Activated T-helper 17 cell treated with anti-CD3 and anti-CD28 coated beads, Interleukin-2, amount 50 U/mL, for 72 hours (primary cell): ENCODE measurements at places on chromosomes 16 and 17. TPM values are rescaled to one million over a fixed set of nuclear protein-coding genes. Genes with fewer than 3 reads are reported as not detected.

SMCR8 gene
- 25.5 TPM for total RNA-seq

DNA sequence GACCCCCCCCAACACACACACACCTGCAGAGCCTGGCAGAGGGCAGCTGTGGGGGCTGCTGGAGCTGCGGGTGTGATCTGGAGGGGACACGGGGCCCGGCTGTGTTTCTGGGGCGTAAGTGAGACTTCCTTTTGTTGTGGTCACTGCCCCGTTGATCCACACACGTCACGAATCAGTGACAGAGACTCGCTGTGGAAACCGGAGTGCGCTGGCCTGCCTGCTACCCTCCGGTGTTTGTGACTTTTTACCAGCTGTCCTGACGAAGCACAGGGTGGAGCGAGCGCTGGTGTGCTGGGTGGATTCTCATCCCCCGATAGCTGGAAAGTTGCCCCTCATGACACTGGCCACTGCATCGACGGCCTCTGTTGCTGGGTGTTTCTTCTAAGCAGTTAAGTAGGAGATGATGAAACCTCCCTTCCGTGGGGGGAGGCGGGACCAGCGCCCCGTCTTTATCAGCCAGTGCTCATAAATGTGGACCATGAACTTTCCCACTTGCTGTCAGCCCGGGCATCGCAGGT lies 2.3 kb downstream of the METRNL start:
- no peak for ATAC-seq

DNA sequence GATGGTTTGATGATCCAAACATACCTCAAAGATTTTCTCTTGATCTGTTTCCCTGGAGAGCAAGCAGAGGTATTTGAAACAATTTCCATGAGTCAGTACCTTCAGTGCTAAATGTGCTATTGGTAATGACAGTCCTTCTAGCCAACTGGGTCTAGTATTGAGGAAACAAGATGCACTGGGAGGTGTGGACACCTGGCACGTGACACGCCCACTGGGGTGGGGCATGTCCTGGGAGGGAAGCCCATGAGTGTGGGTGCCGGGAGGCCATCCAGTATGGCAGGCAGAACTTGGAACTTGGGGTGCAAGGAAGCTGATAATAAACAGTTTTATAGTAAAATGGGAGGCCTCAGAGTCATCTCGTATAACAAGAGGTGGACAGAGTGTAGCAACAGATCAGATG lies 17.9 kb upstream of the AKAP1 start:
- no peak for ATAC-seq

- ATAC-seq: no peak
Observed at GRCh38 chr16:48612611-48613010, 2.6 kb upstream of the N4BP1 start.

DNA sequence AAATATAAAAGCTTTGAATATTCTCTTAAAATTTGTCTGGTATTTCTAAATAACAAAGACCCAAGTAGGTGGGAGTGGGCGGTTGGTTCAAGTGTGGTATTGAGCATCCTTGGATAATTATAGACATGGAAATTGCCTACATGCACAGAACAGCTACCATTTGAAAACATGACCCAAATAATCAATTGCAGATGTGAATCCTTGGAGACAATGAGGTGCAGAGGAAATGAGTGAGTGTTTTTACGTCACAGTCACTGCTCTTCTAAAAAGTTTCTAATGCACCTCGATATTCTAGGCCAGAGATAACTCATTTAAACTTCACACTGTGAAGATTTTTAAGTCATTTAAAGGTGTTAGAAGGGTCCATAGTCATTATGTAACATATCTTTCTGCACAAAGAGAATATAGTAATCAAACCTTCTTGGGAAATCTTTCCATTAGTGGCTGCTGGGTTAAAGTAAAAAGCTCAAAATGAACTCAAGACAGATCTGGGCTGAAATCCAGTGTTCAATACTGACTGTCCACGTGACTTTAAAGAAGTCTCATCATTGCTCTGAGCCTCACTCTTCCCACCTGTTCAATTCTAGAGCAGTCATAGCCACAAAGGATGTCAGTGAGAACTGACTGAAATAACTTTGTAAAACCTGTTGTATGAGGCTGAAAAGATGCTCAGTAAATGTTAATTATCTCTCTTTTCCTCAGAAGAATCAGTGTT lies 144.5 kb downstream of the CDH11 start:
- ATAC-seq: no peak

DNA sequence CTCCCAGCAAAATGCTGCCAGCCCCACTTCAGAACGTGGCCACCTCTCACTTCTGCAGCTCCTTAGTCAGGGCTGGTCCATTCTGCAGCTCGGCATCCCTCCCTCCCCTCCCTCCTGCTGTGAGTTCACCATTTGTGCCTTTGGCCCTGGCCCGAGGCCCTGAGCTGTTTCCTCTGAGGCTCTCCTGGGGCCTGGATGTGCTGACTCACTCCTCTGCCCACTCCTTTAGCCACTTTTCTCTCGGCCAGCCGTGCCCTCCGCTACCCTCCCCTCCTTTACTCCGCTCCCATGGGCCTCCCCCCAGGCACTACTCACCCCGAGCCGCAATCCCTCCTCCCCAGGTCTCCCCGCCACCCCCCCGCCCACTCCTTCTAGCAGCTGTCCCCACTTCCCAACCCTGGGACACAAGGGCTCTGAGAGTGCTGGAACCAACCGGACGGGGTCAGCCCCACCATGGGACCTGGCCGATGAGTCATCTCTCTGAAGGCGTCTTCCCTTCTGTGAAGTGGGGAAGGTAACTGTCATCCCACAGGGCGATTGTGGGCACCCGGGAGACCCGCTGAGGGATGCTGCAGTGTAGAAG lies 11.5 kb downstream of the KCNG4 start:
- no peak for ATAC-seq
